Smooth muscle cell of the coronary artery (primary cell): ENCODE measurements at places on chromosomes 1 and 21. TPM values are rescaled to one million over a fixed set of nuclear protein-coding genes. Genes with fewer than 3 reads are reported as not detected.

LCE2C gene
- total RNA-seq = not detected in 2 replicates

DISP3 gene
- under 0.01 TPM in 1 of 2 replicates, not detected in the other for total RNA-seq

SPRR4 gene
- total RNA-seq = not detected in 2 replicates

AGT gene
- 0.45 and 6.8 TPM in 2 replicates for total RNA-seq

ECM1 gene
- total RNA-seq = 7.6 and 8.4 TPM in 2 replicates

FMO2 gene
- total RNA-seq = 6.2 and 9.0 TPM in 2 replicates

PUM1 gene
- total RNA-seq = 47.7 and 101 TPM in 2 replicates
